Ecto neural progenitor cell (in vitro differentiated cells): ENCODE measurements at places on chromosomes 5 and 9.
A peak's percentile ranks its signal among the peaks of the same experiment; 100 is the strongest.

DNA sequence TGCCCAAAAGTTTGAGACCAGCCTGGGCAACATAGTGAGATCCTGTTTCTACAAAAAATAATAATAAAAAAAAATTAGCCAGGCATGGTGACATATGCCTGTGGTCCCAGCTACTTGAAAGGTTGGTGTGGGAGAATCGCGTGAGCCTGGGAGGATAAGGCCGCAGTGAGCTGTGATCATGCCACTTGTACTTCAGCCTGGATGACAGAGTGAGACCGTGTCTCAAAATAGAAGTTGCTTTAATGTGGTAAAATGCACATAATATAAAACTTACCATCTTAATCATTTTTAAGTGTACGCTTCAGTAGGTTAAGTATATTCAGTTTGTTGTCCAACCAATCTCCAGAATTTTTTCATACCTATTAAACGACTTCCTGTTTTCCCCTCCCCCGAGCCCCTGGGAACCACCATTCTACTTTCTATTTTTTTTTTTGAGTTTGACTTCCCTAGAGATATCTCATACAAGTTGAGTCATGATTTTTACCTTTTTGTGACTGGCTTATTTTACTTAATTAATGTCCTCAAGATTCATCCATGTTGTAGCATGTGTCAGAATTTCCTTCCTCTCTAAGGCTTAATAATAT is 120.1 kb upstream of the POC5 start:
- no peak for DNase-seq

DNA sequence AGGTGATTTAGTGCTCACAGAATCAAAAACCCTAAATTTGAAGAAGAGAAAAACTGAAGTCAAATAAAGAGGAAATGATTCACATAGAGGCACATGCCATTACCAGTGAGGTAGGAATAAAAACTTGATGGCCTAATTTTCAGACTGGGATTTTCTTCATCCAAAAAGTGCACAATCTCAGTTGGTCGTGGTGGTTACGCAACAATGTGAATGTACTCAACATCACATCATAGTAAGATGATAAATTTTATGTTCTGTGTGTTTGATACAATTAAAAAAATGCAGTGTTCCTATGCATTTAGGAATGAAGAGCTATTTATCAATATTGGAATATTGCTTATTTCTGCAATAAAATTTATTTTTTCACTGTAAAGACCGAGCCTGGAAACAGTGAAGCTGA is 60.7 kb downstream of the SV2C start:
- DNase-seq: no peak

- no peak for DNase-seq
Observed at GRCh38 chr5:41250351-41250987, 37.1 kb upstream of the C6 start.

DNA sequence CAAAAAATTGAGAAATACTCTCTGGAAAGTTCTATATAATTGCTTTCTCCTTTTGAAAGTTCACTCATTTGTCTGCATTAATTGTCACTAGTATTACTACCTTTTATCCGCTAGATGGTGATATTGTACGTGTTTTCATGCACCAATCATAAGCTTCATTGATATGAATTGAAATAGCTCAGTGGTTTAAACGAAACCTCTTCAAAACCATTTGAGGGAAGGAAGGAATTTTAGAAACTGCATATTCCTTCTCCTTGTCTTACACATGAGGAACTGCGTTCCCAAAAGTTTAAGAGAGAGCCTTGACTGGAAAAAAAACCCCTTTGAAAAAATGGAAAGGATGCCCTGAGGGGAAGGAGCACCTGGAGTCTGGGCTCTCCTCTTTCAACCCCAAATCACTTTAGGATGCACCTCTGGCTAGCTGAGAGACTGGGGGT is 98.6 kb downstream of the YTHDC2 start:
- no peak for DNase-seq

- DNase-seq: no peak
Observed at GRCh38 chr5:68548959-68549676, 333.6 kb downstream of the PIK3R1 start.

DNA sequence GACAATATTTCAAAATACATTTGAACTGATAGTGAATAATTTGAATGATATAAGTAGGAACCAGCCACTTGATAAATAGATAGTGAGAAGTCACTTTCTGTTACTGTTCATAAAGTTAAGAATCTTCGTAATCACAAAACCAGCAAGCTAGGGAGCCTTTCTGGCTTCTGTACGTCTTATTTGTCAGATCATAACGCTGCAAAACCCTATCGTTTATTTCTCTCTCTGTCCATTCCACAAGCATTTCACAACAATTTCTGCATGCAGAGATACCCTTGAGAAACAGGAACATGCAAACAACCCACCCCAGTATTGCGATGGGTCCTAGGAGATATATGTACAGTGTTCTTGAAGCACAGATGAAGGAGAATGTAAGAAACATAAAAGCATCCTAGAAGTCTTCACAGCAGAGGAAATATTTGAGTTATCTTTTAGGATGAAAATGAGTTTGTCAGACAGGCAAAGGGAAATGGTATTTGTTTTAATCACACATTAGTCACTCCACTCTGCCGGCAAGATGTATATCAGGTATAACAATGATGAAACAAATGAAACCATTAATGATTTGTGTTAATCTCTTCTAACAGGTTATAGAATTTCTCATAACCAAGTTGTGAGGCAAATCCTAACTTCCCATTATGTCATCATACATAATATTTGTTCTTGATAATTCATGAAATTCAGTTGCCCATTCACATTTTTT is 668.7 kb upstream of the FTMT start:
- no peak for DNase-seq

DNA sequence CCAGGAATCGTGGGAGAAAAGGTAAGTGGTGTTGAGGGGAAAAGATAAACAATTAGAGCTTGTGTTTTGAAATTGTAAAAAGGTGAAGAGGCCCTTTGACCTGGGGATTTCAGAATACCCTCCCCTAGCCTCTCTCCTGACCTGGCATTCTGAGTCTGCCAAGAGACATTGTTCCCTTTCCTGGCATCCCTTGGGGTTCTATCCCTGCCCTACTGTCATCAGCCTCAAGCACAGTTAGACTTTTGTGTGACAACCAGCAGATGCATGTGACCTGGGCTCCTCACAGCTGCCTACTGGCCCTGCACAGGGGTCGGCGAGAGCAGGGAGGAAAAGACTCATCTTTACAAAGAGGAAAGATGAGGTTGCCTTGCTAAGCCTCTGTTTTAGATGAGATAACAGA is 72.2 kb upstream of the ORM1 start:
- no peak for DNase-seq

DNA sequence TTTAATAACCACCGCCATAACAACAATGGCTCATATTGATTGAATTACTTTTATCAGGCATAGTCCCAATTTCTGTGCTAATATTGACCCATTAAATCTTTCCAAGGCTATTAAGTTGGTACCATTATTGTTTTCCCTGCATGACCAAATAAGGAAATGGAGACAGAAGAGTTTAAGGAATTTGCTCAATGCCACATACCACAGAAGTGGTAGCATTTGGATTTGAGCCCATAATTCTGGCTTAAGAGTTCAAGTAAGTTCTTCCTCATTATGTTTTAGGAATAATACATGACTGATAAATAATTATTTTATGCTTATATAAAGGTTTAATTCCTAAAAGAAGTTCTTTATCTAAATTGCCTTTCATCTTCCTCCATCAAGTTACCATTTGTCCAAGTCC is 43.4 kb upstream of the HAPLN1 start:
- no peak for DNase-seq

- DNase-seq: no peak
Observed at GRCh38 chr5:137114529-137114928, 384.6 kb downstream of the SPOCK1 start.

GRCh38 chr5:131265311-131265803 is 1.5 kb downstream of the CDC42SE2 start:
- no peak for DNase-seq

GRCh38 chr5:31172881-31173280 is 20.6 kb upstream of the CDH6 start:
- DNase-seq: no peak

GRCh38 chr5:133287500-133287899 is 235.7 kb downstream of the HSPA4 start:
- DNase-seq: peak; percentile 69
